Forelimb muscle (tissue), 1 donor: ENCODE measurements at places on chromosomes 6 and 20. TPM values are rescaled to one million over a fixed set of nuclear protein-coding genes. Genes with fewer than 3 reads are reported as not detected.

ULBP2 gene
- 0.61 TPM for polyA plus RNA-seq

CAP2 gene
- polyA plus RNA-seq, result 203 TPM

MRAP2 gene
- 26.8 TPM for polyA plus RNA-seq

HSPA12B gene
- polyA plus RNA-seq, result 21.4 TPM

TRDN gene
- 263 TPM for polyA plus RNA-seq

TAGAP gene
- 1.0 TPM for polyA plus RNA-seq

OR2J2 gene
- polyA plus RNA-seq, result not detected

HNF4A gene
- not detected for polyA plus RNA-seq

UNC5CL gene
- polyA plus RNA-seq, result 3.1 TPM

PCIF1 gene
- 22.3 TPM for polyA plus RNA-seq

PRPF6 gene
- 55.3 TPM for polyA plus RNA-seq

TRPC4AP gene
- polyA plus RNA-seq, result 52.6 TPM

C2 gene
- 3.0 TPM for polyA plus RNA-seq

SGK2 gene
- 1.7 TPM for polyA plus RNA-seq

SLC32A1 gene
- not detected for polyA plus RNA-seq

TOX2 gene
- polyA plus RNA-seq, result 2.3 TPM

BANF2 gene
- not detected for polyA plus RNA-seq

DPPA5 gene
- not detected for polyA plus RNA-seq

TPD52L2 gene
- polyA plus RNA-seq, result 76.8 TPM

WFDC5 gene
- polyA plus RNA-seq, result not detected

RHAG gene
- 0.80 TPM for polyA plus RNA-seq

FAM209A gene
- not detected for polyA plus RNA-seq

TEAD3 gene
- polyA plus RNA-seq, result 75.7 TPM

ACTL10 gene
- 0.33 TPM for polyA plus RNA-seq

TMEM242 gene
- polyA plus RNA-seq, result 10.2 TPM

FOXF2 gene
- 0.92 TPM for polyA plus RNA-seq

RAET1L gene
- polyA plus RNA-seq, result not detected

CLVS2 gene
- polyA plus RNA-seq, result 0.34 TPM

MYB gene
- polyA plus RNA-seq, result 0.77 TPM

ADGRG6 gene
- polyA plus RNA-seq, result 11.2 TPM

CLPSL1 gene
- polyA plus RNA-seq, result not detected

KIF6 gene
- 1.8 TPM for polyA plus RNA-seq

STX16 gene
- polyA plus RNA-seq, result 67.1 TPM

CST7 gene
- polyA plus RNA-seq, result 0.70 TPM

TFAP2D gene
- not detected for polyA plus RNA-seq

DNAH8 gene
- polyA plus RNA-seq, result 2.1 TPM

CRISP3 gene
- polyA plus RNA-seq, result 0.28 TPM

HMGN3 gene
- polyA plus RNA-seq, result 111 TPM

ZNF76 gene
- 26.9 TPM for polyA plus RNA-seq

RSPH4A gene
- 0.52 TPM for polyA plus RNA-seq

MUC22 gene
- polyA plus RNA-seq, result not detected

FUT9 gene
- 0.16 TPM for polyA plus RNA-seq

OVOL2 gene
- polyA plus RNA-seq, result not detected

POLH gene
- polyA plus RNA-seq, result 10.1 TPM

XKR7 gene
- 0.04 TPM for polyA plus RNA-seq

RNF144B gene
- polyA plus RNA-seq, result 10.6 TPM

PPP1R14C gene
- polyA plus RNA-seq, result 55.8 TPM

LPA gene
- polyA plus RNA-seq, result not detected

TGIF2 gene
- polyA plus RNA-seq, result 20.0 TPM

MATN4 gene
- 0.57 TPM for polyA plus RNA-seq
